ENCODE measurements at places on chromosomes 11 and 22.

DNA sequence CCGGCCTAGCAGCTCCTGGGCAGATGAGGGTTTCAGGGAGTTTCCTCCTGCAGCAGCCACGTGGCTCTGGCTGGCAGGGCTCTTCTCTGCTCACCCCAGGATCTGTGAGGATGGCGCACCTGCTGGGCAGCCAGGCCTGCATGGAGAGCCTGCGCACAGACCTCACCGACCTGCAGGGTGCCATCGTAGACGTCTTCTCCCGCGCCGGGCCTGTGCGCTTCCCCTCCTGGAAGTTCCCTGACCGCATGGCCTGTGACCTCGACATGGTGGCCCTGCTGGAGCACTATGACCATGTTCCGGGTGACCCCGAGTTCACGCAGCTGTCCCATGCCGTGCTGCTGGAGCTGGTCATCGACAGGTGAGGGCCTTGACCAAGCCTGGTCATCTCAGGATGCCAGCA, 9.1 kb downstream of the CCDC157 start:
- H3K4me3 ChIP-seq, result no peak overlapping the region
- no peak for DNase-seq
- H3K27ac ChIP-seq, result no peak overlapping the region
- H3K27me3 ChIP-seq, result no peaks in the 10 kb centered on the region

- H3K27ac ChIP-seq, result no peak overlapping the region
- H3K27me3 ChIP-seq, result no peaks in the 10 kb centered on the region
- no peaks in the 10 kb centered on the region for H3K4me1 ChIP-seq
- no peak overlapping the region for H3K4me3 ChIP-seq
- no peak for DNase-seq
Observed at GRCh38 chr11:1534682-1535081, 37.4 kb downstream of the DUSP8 start.

DNA sequence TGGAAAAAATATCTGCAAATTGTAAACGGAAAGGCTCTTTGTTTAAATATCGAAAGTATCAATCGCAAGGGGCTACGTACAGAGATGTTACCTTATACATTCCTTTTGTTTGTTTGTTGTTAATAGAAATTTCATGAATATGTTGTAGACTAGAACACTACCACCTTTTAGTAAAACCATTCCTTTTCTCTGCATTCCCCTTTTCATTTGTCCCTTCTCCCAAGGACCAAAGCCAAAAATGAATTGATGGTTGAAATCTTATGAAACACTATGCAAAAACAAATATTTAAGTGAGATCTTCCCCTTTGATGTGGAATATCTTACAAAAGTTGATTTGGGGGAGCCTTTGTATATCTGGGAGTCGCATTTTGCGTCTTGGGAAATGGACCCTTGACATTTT, 2.1 kb downstream of the SLC17A6 start:
- H3K27me3 ChIP-seq, result peaks cover 31% of the 10 kb centered on the region
- no peak for DNase-seq
- no peaks in the 10 kb centered on the region for H3K4me1 ChIP-seq
- no peak overlapping the region for H3K4me3 ChIP-seq
- no peaks in the 10 kb centered on the region for H3K36me3 ChIP-seq

DNA sequence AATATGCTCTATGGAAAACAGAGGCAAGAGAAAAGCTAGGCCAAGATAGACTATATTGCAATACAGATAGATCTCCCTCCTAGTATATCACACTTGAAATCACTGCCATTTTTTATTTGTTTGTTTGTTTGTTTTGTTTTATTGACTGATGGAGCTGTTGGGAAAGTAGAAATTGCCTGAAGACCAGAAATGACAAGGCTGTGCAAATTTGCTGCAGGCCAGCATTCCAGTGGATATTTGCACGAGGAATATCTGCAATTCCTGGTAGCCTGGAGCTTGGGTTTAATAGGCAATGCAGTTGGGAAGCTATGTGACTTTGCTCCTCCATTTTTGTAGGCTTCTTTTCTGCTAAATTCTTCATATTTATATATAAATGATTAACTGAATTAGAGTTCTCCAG, 991.7 kb downstream of the LRRC4C start:
- DNase-seq, result no peak
- no peak overlapping the region for H3K4me3 ChIP-seq
- no peaks in the 10 kb centered on the region for H3K36me3 ChIP-seq
- H3K27me3 ChIP-seq, result no peaks in the 10 kb centered on the region

GRCh38 chr11:112012874-112013273, 12.3 kb upstream of the DLAT start:
- no peaks in the 10 kb centered on the region for H3K27me3 ChIP-seq
- no peak for DNase-seq
- no peak overlapping the region for H3K27ac ChIP-seq

DNA sequence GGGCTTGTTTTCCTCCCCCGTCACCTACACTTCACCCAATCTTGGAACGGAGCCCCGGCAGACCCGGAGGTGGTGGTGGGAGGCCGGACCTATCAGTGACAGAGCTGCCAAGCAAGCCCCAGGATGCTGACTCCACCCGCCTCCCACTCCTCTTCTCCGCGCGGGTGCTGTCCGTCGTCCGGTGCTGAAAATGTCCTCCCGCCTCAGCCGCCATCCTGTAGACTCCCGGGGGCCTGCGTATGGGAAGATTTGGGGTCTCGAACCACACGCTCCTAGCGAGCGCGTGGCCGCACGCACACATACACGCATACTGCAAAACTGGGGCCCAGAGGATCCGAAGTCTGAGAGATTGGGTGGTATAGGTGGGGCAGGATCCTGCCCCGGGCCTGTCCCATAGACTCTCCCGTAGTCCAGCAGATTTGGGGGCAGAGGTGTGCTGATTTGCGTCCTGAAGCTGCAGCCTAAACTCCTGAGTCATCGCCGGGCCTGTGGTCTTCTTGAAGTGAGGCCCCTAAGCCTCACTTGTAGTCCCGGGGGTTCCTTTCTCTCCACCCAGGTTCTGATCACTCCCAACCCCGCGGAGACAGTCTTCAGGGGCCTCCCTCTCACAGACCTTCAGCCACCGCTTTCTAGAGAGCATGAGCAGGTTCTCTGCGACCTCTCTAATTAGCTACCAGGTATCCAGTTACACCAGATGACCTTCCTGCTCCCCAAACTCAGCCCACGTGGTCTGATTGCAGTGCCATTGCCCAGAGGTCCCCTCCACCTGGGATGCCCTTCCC, 796 bp upstream of the YIF1A start:
- peaks cover 24% of the 10 kb centered on the region for H3K36me3 ChIP-seq
- peak overlapping the region; percentile 78 for H3K27ac ChIP-seq
- H3K27me3 ChIP-seq, result peaks cover 40% of the 10 kb centered on the region
- H3K4me3 ChIP-seq, result peak overlapping the region; percentile 83
- H3K4me1 ChIP-seq, result peaks cover 14% of the 10 kb centered on the region

- H3K27me3 ChIP-seq, result no peaks in the 10 kb centered on the region
- peaks cover 52% of the 10 kb centered on the region for H3K36me3 ChIP-seq
- H3K4me1 ChIP-seq, result peaks cover 11% of the 10 kb centered on the region
- H3K4me3 ChIP-seq, result peak overlapping the region; percentile 90
- H3K27ac ChIP-seq, result no peak overlapping the region
- DNase-seq, result no peak
Observed at GRCh38 chr22:24553597-24554312, 1.2 kb downstream of the GUCD1 start.

- peaks cover 8% of the 10 kb centered on the region for H3K4me1 ChIP-seq
- H3K36me3 ChIP-seq, result no peaks in the 10 kb centered on the region
Observed at GRCh38 chr22:30701872-30702271, 7.2 kb downstream of the OSBP2 start.

- no peaks in the 10 kb centered on the region for H3K27me3 ChIP-seq
- H3K27ac ChIP-seq, result no peak overlapping the region
- no peak overlapping the region for H3K4me3 ChIP-seq
Observed at GRCh38 chr22:39723899-39724351, 153.4 kb downstream of the CACNA1I start.

- H3K27ac ChIP-seq, result no peak overlapping the region
- peaks cover 3% of the 10 kb centered on the region for H3K4me1 ChIP-seq
- DNase-seq, result no peak
- H3K36me3 ChIP-seq, result no peaks in the 10 kb centered on the region
Observed at GRCh38 chr22:20216863-20217499, 51.1 kb downstream of the RTN4R start.

DNA sequence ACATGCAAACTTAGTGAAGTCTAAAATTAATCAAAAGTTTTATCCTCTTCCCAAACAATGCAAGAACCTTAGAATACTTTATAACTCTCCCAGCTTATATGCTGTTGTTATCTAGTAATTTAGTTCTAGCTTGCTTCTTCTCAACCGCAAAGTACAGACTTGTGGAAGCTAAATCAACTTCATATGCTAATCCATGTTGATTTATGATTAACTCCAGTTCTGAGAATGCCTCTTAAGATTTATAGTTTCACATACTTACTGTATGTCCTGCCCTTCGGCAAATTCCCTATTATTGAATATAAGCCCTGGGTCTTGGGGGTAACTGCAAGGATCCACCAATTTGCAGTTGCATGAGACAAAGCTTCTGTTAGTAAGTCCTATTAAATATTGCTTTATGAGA, 17.6 kb upstream of the SLC35F2 start:
- no peaks in the 10 kb centered on the region for H3K36me3 ChIP-seq
- no peaks in the 10 kb centered on the region for H3K27me3 ChIP-seq
- H3K4me3 ChIP-seq, result no peak overlapping the region
- no peak for DNase-seq
- no peak overlapping the region for H3K27ac ChIP-seq
- no peaks in the 10 kb centered on the region for H3K4me1 ChIP-seq

- H3K27ac ChIP-seq, result no peak overlapping the region
- H3K4me3 ChIP-seq, result no peak overlapping the region
- H3K4me1 ChIP-seq, result peaks cover 6% of the 10 kb centered on the region
- no peaks in the 10 kb centered on the region for H3K36me3 ChIP-seq
- no peaks in the 10 kb centered on the region for H3K27me3 ChIP-seq
Observed at GRCh38 chr11:133134314-133135173, 397.8 kb downstream of the OPCML start.

- no peaks in the 10 kb centered on the region for H3K4me1 ChIP-seq
- H3K27ac ChIP-seq, result no peak overlapping the region
- H3K4me3 ChIP-seq, result no peak overlapping the region
Observed at GRCh38 chr22:46914916-46915894, 152.8 kb downstream of the TBC1D22A start.

GRCh38 chr11:124101737-124102136, 13.5 kb upstream of the VWA5A start:
- DNase-seq, result no peak
- no peaks in the 10 kb centered on the region for H3K4me1 ChIP-seq
- no peaks in the 10 kb centered on the region for H3K36me3 ChIP-seq
- H3K4me3 ChIP-seq, result no peak overlapping the region
- no peak overlapping the region for H3K27ac ChIP-seq

GRCh38 chr11:16404781-16405285, 48.5 kb upstream of the SOX6 start:
- no peaks in the 10 kb centered on the region for H3K36me3 ChIP-seq
- no peak overlapping the region for H3K4me3 ChIP-seq
- DNase-seq, result no peak
- peak overlapping the region; percentile 31 for H3K27ac ChIP-seq
- H3K27me3 ChIP-seq, result no peaks in the 10 kb centered on the region

- DNase-seq, result no peak
- no peak overlapping the region for H3K4me3 ChIP-seq
- H3K27ac ChIP-seq, result no peak overlapping the region
- H3K36me3 ChIP-seq, result peaks cover 1% of the 10 kb centered on the region
- peaks cover 4% of the 10 kb centered on the region for H3K4me1 ChIP-seq
- H3K27me3 ChIP-seq, result no peaks in the 10 kb centered on the region
Observed at GRCh38 chr11:77149716-77150392, 21.8 kb downstream of the MYO7A start.

- H3K27me3 ChIP-seq, result no peaks in the 10 kb centered on the region
- H3K36me3 ChIP-seq, result no peaks in the 10 kb centered on the region
- DNase-seq, result no peak
- H3K27ac ChIP-seq, result peak overlapping the region; percentile 18
- H3K4me3 ChIP-seq, result no peak overlapping the region
Observed at GRCh38 chr11:40281052-40281580, 1178.3 kb downstream of the LRRC4C start.

DNA sequence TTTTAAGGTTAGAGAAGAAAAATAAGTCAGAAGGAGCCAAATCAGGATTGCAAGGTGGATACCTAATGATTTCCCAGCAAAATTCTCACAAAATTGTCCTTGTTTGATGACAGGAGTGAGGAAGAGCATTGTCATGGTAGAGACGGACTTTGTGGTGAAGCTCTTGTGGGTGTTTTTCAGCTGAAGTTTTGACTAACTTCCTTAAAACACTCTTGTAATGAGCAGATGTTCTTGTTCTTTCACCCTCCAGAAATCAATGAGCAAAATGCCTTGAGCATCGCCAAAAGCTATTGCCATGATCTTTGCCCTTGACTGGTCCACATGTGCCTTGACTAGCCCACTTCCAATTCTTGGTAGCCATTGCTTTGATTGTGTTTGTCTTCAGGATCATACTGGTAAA, 20.0 kb downstream of the CALCB start:
- H3K27ac ChIP-seq, result no peak overlapping the region
- no peaks in the 10 kb centered on the region for H3K27me3 ChIP-seq
- no peak overlapping the region for H3K4me3 ChIP-seq
- no peaks in the 10 kb centered on the region for H3K4me1 ChIP-seq

- H3K4me1 ChIP-seq, result peaks cover 21% of the 10 kb centered on the region
- H3K27ac ChIP-seq, result no peak overlapping the region
- no peaks in the 10 kb centered on the region for H3K36me3 ChIP-seq
- no peak for DNase-seq
- H3K4me3 ChIP-seq, result no peak overlapping the region
Observed at GRCh38 chr22:38449776-38450175, 5.2 kb downstream of the KCNJ4 start.

GRCh38 chr11:61370349-61371005, 8.3 kb downstream of the TMEM138 start:
- H3K27me3 ChIP-seq, result no peaks in the 10 kb centered on the region
- no peaks in the 10 kb centered on the region for H3K4me1 ChIP-seq
- no peak overlapping the region for H3K27ac ChIP-seq

- H3K4me1 ChIP-seq, result peaks cover 2% of the 10 kb centered on the region
- no peaks in the 10 kb centered on the region for H3K36me3 ChIP-seq
- H3K27me3 ChIP-seq, result no peaks in the 10 kb centered on the region
- no peak for DNase-seq
Observed at GRCh38 chr22:29113319-29113718, 40.5 kb downstream of the KREMEN1 start.

DNA sequence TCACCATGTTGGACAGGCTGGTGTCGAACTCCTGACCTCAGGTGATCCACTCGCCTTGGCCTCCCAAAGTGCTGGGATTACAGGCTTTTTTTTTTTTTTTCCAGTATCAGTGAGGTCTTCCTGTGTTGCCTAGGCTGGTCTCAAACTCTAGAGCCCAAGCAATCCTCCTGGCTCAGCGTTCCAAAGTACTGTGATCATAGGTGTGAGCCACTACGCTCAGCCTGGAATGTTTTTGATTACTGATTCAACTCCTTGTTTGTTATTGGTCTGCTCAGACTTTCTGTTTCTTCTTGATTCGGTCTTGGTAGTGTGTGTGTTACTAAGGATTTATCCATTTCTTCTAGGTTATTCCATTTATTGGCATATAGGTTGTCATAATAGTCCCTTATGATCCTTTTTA, 31.3 kb downstream of the NAGA start:
- DNase-seq, result no peak
- H3K4me3 ChIP-seq, result no peak overlapping the region
- H3K27me3 ChIP-seq, result no peaks in the 10 kb centered on the region
